H9 (cell line): ENCODE measurements at places on chromosomes 7 and 10.

- no peaks in the 10 kb centered on the region for H3K27me3 ChIP-seq
- H3K4me1 ChIP-seq, result peaks cover 12% of the 10 kb centered on the region; the same call in 1 of the 2 replicates
- H3K36me3 ChIP-seq, result no peaks in the 10 kb centered on the region
- no peak overlapping the region for H3K27ac ChIP-seq
- no peak for DNase-seq
- H3K4me3 ChIP-seq, result no peak overlapping the region
These were observed 105.4 kb upstream of the ZMIZ1 start for GRCh38 chr10:78963074-78964034.

- H3K4me1 ChIP-seq, result no peaks in the 10 kb centered on the region
- no peak overlapping the region for H3K27ac ChIP-seq
- H3K36me3 ChIP-seq, result no peaks in the 10 kb centered on the region
- H3K27me3 ChIP-seq, result no peaks in the 10 kb centered on the region
These were observed 196.1 kb downstream of the NXPH1 start for GRCh38 chr7:8629504-8629903.

GRCh38 chr10:119518176-119518575 lies 24.3 kb downstream of the RGS10 start:
- H3K4me3 ChIP-seq, result no peak overlapping the region
- no peak overlapping the region for H3K27ac ChIP-seq
- no peak for DNase-seq
- peaks cover 3% of the 10 kb centered on the region; the same call in 1 of the 2 replicates for H3K4me1 ChIP-seq
- H3K27me3 ChIP-seq, result no peaks in the 10 kb centered on the region

GRCh38 chr7:1794888-1795542 lies 124.9 kb downstream of the ELFN1 start:
- no peaks in the 10 kb centered on the region for H3K36me3 ChIP-seq
- H3K27me3 ChIP-seq, result no peaks in the 10 kb centered on the region
- DNase-seq, result no peak
- H3K27ac ChIP-seq, result no peak overlapping the region
- H3K4me1 ChIP-seq, result no peaks in the 10 kb centered on the region
- no peak overlapping the region for H3K4me3 ChIP-seq

DNA sequence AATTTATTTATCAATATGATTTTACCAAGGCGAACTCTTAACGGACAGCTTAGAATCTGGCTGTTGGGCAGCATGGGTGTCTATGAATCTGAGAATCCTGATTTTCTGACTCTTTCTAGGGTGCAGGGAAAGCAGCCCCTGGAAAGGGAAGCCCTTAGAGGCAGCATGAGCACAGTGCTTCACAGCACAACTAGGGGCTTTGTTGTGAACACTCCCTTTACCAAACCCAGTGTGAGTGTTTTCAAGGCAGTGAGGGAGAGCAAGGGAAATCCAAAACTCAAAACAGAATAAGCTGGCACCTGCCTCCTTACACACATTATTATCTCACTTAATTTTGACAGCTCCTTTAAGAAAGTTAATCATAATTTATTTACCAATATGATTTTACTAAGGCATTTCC lies 116.3 kb upstream of the CSTF2T start:
- no peak overlapping the region for H3K27ac ChIP-seq
- H3K36me3 ChIP-seq, result no peaks in the 10 kb centered on the region
- H3K27me3 ChIP-seq, result no peaks in the 10 kb centered on the region
